T-helper 17 cell (primary cell): ENCODE measurements at places on chromosomes 7 and 10. TPM values are rescaled to one million over a fixed set of nuclear protein-coding genes. Genes with fewer than 3 reads are reported as not detected.

DNA sequence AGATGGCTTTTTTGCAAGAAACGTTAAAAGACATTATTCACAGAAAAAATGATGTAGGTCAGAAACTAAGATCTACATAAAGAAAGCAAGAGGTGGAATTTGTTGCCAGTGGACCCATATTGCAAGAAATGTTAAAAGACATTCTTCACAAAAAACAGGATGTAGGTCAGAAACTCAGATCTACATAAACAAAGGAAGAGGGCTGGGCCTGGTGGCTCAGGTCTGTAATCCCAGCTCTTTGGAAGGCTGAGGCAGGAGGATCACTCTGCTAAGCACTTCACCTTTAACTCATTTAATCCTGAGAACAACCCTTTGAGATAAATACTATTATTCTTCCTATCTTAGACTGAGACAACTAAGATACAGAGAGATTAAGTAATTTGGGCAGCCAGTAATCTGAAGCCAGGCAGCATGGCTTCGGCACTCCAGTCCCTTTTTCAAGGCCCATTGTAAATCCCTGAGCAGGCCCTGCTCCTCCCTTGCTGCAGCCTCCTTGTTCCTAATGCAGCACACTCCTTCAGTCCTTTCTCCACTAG lies 11.6 kb downstream of the ZFAND4 start:
- no peak overlapping the region for H3K4me3 ChIP-seq
- peaks cover 16% of the 10 kb centered on the region for H3K36me3 ChIP-seq
- no peaks in the 10 kb centered on the region for H3K27me3 ChIP-seq
- DNase-seq: no peak
- peak overlapping the region; percentile 17 for H3K27ac ChIP-seq

DNA sequence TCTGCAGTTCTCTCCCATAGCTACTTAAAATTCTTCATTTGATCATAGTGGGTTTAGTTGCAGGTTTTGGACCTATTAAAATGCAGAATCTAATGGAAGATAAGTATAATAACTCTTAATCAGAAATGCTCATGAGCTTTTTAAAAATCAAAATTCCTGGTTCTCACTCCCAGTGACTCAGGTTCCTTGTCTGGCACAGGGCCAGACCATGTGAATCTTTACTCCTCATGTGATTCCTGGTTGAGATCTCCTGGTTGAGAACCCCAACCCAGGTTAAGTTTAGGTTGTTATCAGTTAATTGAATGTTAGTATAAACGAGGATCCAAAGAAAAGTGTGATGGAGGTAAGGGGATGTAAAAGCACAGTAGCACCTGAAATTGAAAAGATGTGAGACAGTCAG lies 17.5 kb upstream of the TRUB1 start:
- H3K4me3 ChIP-seq: no peak overlapping the region
- H3K27me3 ChIP-seq: peaks cover 39% of the 10 kb centered on the region
- DNase-seq: no peak
- H3K36me3 ChIP-seq: no peaks in the 10 kb centered on the region
- no peak overlapping the region for H3K27ac ChIP-seq

- H3K27me3 ChIP-seq: no peaks in the 10 kb centered on the region
- H3K4me1 ChIP-seq: peaks cover 6% of the 10 kb centered on the region
- H3K27ac ChIP-seq: no peak overlapping the region
- peaks cover 2% of the 10 kb centered on the region for H3K36me3 ChIP-seq
- no peak overlapping the region for H3K4me3 ChIP-seq
- no peak for DNase-seq
These were observed 34.2 kb downstream of the CHST12 start for GRCh38 chr7:2437537-2438148.

The NRP1 gene
- total RNA-seq: 0.47 TPM

The ITGB8 gene
- 0.37 TPM for total RNA-seq

The MSS51 gene
- total RNA-seq: 2.2 TPM
